ENCODE measurements at places on chromosomes 6 and 20.

GRCh38 chr6:19906171-19906570 is 69.0 kb downstream of the ID4 start:
- no peak for DNase-seq

GRCh38 chr6:168666699-168667427 is 225.9 kb downstream of the SMOC2 start:
- no peak for DNase-seq

DNA sequence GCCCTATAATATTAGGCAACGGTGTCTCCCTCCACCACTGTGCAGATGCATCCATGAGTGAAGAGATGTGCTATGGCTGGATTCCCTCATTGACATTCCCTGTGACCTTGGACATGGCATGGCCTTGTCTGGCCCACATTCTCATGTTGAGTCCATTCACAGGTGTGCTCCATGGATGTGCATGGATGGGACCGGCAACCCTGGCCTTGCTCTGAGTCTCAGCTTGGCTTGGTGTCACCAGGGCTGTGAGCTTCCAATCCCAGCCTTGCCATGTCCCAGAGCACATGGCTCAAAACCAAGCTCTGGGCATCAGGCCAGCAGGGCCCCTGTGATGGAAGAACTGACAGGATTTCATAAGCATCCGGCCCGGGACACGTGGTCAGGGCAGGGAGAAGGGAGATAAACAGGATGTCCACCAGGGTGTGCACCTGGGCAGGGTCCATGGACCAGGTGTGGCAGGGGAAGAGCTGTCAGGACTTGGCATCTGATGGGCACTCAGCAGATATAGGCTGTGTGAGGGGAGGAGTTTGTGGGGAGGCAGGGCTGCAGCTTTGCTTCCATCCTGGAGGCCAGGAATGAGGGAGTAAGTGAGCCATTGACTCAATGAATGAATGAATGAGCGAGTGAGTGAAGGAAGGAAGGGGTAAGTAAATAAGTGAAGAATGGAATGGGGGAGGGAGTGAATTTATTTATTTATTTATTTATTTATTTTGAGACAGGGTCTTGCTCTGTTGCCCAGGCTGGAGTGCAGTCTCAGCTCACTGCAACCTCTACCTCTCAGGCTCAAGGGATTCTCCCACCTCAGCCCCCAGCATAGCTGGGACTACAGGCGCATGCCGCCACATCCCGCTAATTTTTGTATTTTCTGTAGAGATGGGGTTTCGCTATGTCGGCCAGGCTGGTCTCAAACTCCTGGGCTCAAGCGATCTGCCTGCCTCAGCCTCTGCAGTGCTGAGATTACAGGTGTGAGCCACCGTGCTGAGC is 15.7 kb downstream of the NRSN2 start:
- DNase-seq = no peak

DNA sequence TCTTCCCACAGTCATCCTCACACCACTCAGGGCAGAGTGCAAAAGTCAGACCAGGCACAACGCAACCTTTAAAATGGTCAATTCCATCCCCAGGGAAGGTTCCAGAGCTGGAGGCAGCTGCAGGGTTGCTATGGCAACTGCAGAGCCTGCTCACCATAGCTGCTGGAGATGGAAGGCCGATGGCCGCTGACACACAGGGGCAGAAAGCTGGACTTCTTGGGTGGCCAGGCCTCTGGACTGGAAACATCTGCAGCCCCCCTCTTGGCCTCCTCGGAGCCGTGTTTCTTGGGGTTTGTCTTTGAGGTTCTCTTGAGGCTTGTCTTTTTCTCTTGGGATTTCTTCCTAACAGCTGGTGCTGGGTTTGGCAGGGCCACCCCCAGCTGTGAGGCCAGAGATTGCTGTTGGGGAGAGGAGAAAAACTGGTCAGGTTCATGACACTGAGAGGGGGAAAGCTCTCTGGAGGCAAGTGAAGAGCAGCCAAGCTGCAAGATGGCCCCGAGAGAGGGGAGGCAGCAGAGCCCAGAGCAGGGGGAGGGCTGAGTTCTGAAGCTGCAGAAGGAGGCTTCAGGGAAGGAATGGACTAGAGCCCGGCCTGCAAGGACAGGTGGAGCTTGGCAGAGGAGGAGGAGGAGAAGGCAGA is 10.2 kb downstream of the BNIP5 start:
- no peak for DNase-seq

- DNase-seq = no peak
Measured at GRCh38 chr20:63007360-63007645, 539 bp upstream of the BHLHE23 start.

All from activated naive CD4-positive, alpha-beta T cell (primary cell).